ENCODE measurements at places on chromosomes 1 and 21.
A peak's percentile ranks its signal among the peaks of the same experiment; 100 is the strongest.

GRCh38 chr1:81305997-81306452 is 494.7 kb upstream of the ADGRL2 start:
- DNase-seq, result no peak

GRCh38 chr1:57881639-57882038 is 457.8 kb upstream of the DAB1 start:
- DNase-seq, result no peak

DNA sequence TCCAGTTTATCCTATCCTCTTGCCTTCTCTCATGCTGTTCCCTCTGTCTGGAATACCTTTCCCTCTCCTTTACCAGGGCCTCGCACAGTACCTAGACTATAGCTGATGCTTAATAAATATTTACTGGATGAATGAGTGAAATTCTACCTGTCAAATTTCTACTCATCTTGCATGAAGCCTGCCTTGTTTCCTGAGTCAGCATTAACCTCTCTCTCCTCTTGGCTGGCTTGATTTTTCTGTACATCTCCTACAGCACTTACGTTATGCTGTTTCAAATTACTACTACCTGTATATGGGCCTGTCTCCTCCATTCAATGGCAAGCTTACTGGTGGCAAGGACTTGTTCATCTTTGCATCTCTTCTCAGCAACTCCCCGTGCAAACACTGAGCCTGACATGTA is 130.8 kb downstream of the CAPN8 start:
- no peak for DNase-seq

- DNase-seq, result no peak
Observed at GRCh38 chr1:8145545-8146202, 119.6 kb upstream of the ERRFI1 start.

DNA sequence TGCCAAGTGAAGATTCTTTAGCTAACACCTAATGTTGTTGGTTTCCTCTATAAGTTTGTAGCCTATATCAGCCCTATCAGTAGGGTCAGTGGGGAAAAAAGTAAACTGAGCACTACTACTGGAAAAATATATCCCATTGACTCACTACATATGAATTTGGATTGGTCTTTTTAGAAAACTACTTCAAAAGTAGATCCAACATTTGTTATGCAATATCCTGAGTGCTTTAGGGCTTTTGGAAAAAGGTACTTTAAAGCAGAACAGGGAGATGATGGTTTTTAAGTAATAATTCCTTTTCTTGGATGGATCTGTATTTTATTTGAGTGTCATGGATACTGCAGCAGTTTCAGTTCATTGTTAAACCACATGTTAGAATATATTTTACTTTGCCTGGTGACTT is 7.1 kb downstream of the C1orf21 start:
- no peak for DNase-seq

GRCh38 chr1:205214756-205215155 is 3.3 kb upstream of the DSTYK start:
- no peak for DNase-seq

GRCh38 chr1:16677552-16678431 is 11.0 kb upstream of the RNU1-3 start:
- no peak for DNase-seq

DNA sequence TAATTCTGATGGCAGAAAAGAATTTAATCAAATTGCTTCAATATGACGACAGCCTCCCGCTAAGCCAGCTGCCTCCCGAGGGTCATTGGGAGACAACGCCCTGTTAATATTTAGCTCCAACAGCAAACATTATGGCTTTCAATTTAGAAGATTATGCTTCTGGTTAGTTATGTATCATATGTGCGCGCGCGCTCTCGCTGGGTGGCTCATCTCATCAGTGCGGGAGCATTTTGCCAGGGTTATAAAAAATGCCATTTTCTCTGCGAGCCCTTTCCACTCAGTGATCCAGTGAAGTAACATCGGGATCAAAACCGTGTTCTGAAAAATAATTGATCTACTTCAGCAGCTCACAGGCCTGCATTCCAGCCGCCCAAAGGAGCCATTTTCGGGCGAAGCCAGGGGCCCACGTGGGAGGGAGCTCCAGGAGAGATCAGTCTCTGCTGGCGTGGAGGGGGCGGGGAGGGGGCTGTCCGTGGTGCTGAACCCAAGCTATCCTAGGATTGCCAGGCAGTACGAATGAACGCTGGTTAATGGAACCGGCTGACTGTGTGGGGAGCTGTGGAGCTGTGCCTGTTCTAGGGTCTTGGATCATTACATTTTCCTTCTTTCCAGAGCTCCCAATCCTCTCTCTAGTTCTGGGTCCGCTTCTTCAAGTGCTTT is 219.1 kb upstream of the ZC3H12A start:
- no peak for DNase-seq

- DNase-seq, result no peak
Observed at GRCh38 chr1:99277066-99277465, 12.8 kb downstream of the PLPPR4 start.

- DNase-seq, result no peak
Observed at GRCh38 chr1:28147264-28148094, 29.0 kb downstream of the PTAFR start.

- peak; percentile 72 for DNase-seq
Observed at GRCh38 chr1:27357281-27358037, 9.3 kb downstream of the MAP3K6 start.

- peak; percentile 39 for DNase-seq
Observed at GRCh38 chr1:20212685-20213331, 26.5 kb upstream of the PLA2G2C start.

- no peak for DNase-seq
Observed at GRCh38 chr1:156804026-156804425, 12.6 kb downstream of the SH2D2A start.

GRCh38 chr1:230280906-230281413 is 145.2 kb downstream of the PGBD5 start:
- DNase-seq, result no peak

DNA sequence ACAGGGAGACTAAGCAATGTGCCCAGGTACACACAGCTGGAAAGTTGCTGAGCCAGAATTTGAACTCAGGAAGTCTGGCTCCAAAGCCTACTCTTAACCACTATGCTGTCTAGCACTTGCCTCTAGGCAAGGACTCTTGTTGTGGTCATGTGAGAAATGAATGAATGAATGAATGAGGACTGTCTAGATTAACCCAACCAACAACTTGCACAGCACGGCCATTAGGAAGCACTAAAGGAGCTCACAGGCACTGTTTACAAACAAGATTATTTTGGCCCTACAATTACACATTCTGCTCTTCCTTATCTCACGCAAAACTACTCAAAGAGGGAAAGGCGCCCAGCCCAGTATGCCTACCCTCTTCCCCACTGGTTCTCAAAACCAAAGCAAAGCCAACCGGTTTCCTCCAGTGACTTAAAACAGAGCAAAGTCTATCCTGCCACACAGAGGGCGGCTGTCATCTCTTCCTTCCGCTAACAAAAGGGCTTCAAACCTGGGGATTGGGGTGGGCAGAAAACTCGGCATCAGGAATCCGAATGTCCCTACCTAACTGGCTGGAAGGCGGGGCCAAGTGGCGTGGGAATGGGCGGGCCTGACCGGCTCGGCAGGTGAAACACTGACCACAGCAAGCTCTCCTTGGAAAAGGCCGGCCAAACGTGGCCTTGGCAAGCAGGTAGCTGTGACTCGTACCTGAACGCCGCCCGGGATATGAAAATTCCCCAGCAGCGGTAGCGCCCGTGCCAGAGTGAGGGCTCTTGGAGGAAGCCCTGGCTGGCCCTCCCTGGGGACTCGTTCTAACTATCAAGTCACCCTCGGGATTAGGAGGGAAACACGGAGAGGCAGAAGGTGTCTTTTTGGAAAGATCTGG is 948 bp downstream of the STK40 start:
- DNase-seq, result peak; percentile 30

DNA sequence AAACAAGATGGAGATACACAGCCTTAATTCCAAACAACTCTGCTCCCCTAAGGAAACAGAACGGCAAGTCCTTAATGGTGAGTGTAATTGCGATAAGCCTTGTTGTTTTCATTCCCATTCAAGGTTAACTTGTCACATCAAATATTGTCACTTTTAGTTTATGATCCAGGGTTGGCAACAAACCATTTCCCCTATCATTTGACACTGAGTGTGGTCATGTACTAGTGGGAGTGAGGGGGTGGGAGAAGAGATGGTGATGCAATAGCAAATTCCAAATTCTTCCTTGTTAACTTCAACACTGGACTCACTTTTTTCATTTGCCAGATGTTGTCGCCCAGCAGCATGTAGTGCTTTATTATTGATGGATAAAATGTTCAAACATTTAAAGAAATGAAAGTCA is 140.4 kb downstream of the ZNF326 start:
- DNase-seq, result no peak

DNA sequence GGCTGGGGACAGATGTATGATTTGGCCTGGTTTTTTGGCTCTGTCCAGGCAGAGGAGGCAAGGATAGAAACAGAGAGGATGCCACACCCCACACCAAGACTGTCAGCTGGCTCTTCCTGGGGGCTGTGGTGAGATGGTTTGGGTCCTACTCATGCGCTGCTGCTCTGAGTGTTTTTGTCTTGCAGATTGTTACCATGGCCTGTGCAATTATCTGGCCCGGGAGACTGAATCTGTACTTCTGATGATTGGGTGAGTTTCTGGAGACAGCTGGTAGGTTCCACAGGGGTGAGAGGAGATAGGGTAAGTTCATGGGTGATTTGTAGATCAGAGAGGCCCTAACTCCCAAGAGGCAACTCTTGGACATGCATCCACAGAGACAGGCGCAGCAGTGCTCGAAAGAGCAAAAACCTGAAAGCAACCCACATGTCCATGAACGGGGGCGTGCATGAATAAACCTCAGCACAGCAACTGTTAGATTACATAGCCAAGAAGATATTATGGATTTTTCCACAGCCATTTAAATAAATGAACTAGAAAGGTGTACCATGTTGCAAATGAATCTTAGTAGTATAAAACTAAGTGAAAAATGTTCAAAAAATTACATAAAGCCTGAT is 17.8 kb downstream of the AADACL4 start:
- no peak for DNase-seq

DNA sequence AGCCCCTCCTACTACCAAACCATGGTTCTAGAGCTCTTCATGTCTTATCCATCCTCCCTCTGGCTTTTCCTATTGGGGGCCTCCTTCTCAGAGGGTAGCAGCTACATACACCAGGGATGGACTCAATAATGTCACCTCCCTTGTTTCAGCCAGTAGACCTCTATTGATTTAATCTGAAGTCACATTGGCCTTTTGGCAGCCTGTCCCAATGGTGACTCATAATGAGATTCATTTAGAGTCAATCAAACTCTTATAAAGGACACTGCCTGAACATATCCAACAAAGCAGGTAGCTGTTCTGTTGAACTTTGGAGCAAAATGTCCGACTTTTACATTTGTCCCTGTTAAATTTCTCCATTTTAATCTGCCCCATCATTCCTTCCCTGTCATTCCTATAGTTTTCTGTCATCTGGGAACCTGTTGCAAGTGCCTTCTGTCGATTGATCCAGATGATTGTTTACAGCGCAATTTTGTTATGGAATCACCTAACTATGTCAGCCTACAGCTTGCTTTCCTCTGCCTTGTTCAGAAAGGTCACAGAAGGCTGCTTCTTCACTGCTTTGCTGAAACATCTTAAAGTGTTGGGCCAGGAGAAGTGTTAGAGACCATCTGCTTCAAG is 105.9 kb downstream of the ETS2 start:
- DNase-seq, result no peak

GRCh38 chr1:151130987-151131586 is 15.3 kb downstream of the SEMA6C start:
- DNase-seq, result peak; percentile 32

DNA sequence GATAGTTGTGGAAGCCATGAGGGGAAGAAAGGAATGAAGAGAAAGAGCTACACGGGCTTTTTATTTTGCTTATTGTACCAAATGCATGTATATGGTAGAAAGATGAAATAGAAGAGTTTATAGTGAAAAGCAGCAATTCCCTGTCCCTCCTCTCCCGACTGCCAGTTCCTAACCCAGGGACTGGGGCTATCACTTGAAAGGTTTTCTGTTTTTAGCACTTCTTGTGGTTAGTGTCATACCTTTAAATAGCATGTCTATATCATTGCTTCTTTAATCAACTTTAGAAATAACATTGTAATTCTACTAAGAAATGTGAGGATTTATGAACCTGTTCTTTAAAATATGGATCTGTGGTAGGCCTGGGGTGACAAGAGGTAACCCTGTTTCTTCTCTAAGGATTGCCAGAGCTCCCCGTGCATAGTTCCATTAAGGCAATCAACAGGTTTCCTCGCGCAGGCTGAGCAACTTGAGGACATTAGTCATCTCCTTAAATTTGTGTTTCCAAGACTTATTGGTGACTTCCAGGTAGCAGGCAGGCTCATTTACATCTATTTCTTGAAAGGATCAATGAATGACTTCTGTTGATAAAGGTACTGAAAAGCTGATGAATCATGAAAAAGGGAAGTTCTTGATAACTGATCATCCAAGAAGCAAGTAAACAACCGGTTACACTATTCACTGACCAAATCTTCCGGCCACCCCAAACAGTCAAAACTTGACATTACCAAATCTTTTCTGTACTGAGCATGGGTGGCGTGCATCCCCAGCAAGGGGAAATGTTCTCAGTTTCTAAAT is 37.8 kb upstream of the S1PR1 start:
- no peak for DNase-seq

DNA sequence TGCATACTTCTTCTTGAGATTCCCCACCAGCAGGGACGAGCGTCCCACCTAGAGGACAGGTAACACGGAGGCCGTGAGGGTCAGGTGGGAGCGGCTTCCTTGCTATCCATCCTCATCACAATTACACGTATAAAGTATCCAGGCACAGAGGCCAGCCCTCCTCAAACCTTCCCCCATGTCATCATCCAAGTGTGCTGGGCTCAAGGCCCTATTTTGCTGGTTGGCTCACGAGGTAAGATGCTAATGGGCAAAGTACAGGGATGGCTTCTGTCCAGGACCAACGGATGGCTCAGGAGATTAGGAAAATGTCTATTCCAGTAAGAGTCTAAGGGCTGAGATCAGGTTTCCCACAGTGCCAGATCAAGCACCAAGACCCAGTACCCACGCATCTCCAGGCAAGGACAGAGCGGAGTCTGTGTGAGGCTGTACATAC is 11.5 kb upstream of the A3GALT2 start:
- DNase-seq, result no peak

DNA sequence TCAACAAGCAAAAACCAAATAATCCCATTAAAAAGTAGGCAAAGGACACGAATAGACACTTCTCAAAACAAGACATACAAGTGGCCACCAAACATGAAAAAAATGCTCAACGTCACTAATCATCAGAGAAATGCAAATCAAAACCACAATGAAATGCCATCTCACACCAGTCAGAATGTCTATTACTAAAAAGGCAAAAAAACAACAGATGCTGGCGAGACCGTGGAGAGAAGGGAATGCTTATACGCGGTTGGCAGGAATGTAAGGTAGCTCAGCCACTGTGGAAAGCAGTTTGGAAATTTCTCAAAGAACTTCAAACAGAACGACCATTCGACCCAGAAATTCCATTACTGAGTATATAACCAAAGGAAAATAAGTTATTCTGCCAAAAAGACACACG is 145.1 kb upstream of the EDN2 start:
- DNase-seq, result no peak

- DNase-seq, result no peak
Observed at GRCh38 chr1:87203904-87204303, 124.8 kb upstream of the LMO4 start.

DNA sequence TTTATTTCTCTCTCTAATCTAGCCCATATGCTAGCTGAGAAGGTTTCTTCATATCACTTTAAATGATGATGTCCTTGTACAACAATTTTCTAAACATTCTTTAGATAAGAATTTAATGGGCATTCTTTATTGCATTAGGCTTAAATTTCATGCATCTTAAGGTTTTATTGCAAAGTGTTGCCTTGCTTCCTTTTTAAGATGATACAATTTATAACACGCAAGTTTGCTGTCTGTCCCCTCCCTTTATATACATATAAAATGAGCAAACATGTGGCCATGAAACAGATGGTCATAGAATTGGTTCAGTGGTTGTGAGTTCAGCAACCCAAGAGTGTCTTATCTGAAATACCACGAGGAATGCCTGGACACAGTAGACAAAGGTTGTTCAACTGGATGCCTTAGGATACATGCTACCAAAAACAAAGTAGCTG is 12.1 kb downstream of the NBPF3 start:
- no peak for DNase-seq
